ENCODE measurements at places on chromosomes 13 and 19.

DNA sequence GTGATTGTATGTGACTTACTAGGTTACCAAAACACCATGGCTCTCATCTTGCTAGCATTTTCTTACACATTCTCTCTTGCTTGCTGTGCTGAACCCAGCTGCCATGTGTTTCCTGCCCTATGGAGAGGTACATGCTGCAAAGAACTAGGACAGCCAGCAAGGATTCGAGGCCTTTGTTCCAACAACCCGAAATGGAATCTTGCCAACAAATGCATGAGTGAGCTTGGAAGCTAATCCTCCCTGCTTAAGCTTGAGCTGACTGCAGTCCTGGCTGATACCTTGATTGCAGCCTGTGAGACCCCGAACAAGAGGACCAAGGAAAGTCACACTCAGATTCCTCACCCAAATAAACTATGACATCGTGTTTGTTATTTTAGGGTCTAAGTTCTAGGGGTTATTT is 651.2 kb downstream of the SLITRK6 start:
- DNase-seq: no peak

DNA sequence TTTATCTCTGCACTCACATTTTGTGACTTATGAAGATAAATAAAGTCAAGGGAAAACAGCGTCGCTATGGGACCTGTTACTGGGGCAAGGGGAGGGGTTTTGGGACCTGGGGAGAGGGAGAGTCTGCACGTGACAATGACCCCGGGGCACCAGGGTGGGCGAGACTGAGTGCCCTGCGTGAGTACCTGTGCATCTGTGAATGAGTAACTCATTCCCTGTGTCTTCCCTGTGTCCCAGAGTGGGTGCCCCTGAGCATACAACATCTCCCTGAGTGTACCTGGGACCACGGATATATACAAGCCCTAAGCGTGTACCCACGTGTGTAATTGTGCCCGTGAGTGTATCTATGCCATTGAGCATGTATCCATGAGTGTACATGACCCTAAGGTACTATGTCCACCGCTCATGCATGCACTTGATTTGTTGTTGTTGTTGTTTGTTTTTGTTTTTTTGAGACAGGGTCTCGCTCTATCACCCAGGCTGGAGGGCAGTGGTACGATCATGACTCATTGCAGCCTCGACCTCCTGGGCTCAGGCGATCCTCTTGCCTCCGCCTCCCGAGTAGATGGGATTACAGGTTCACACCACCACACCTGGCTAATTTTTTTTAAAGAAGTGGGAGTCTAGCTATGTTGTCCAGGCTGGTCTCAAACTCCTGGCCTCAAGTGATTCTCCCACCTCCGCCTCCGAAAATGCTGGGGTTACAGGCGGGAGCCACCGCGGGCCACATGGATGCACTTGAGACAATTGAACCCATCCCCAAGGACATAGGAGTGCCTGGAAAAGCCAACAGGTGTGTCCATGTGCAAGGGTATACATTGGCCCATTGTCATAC is 645 bp upstream of the TRAPPC5 start:
- DNase-seq: no peak

DNA sequence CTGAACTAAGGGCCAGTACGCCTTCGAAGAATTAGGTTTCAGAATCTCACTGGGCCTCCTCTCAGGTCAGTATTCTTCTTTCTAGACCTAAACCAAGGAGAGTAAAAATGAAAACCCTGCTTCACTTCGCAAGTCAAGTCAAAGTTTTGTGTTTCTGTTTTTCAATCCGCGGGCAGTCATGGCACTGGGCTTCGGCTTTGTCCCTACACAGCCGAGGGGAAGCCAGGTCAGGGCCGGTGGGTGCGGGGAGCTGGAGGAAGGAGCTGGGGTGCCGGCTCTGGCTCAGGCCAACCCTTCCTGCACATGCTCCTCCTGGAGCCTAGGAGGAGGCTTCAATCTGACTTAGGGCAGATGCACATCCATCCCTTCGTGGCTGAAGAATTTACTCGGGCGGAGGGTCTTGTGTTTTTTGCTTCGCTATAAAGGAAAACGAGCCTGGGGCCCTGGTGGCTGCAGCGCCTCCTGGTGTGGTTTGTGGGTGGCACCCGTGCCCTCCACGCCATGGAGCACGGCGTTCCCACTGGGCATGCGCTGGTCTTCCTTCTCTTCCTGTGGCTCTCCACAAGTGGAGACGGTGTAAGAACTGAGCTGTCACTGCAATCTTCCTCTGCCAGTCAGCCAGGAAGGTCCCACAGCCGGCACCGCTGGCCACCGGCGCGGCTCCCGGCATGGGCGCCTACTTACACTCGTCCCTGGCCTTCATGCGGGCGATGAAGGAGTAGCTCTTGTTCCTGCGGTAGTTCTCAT is 22.5 kb downstream of the C19orf44 start:
- no peak for DNase-seq

- DNase-seq: no peak
Observed at GRCh38 chr13:20405691-20406090, 120.0 kb downstream of the CRYL1 start.

DNA sequence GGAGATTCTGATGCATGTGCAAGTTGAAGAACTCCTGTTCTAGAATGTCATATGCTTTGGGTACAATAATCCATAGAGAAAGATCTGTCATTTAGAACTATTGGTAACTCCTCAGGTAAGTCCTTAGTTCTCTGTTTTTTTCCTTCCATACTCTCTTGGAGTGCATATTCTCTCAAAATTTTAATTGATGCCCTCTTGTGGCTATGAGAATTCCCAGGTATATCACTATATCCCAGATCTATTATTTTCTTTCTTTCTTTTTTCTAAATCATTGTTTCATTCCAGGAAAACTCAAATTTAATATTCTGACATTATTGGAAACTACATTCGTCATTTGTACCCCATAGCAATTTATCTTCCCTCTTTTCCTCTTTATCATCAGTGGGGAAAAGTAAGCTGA is 485.4 kb downstream of the KLF5 start:
- DNase-seq: no peak
